Left renal pelvis (tissue), 4 donors: ENCODE measurements at places on chromosomes 7 and 10. TPM values are rescaled to one million over a fixed set of nuclear protein-coding genes. Genes with fewer than 3 reads are reported as not detected.

GRCh38 chr7:158025686-158026600 lies 561.7 kb downstream of the PTPRN2 start:
- DNase-seq = no peak

Gene DDC
- polyA plus RNA-seq = 78.5 TPM

DNA sequence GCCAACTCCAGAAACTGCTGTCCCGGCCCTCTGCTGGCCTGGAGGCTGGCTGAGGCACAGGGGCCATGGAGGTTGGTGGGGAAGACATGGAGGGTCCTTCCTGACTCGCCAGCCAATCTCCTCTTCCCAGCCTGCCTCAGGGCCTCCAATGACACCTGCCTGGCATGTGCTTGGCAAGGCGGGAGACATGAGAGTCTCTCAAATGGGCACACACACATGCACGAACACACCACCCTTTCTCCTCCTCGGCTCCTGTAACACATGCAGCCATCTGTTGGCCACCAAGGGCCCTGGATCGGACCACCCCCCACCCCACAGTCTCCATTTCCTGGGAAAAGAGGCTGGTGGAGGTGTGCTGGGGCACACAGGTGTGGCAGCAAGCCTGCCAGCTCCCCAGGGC lies 56.4 kb downstream of the YKT6 start:
- DNase-seq = no peak

DNA sequence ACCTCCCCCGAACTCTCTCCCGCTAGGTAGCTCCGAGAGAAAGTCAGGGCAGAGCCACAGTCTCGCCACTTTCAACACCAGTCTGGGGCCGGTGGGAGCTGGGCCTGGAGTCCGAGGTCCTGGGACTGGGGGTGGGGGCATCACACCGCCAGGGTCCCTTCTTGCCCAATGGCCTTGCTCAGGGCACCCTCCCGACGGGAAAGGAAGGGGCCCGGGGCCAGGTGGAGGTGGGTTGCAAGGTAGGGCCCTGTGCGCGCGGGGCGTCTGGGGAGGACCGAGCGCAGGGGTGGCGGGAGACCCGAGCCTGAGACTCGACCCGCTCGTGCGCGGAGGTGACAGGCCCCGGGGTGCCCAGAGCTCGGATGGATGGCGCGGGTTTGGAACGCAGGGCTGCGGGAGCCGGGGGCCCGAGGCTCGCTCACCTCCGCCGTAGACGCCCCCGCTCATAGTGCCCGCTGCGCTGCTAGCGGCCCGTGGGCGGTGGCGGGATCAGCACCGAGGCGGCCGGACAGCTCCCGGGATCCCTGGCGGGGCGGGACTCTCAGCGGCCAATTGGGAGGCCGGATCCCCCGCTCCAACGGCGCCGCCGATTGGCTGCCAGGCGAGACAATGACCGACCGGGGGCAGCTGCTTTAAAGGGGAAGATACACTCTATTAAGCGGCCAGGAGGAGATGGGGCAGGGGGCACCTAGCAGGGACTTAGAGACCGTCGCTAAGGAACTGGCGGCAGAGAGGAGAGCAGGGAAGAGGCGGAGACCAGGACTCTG lies at the start of gene ACTL6B:
ACTL6B (minus strand) TSS at position 541 of the 767 bp plus-strand sequence; CDS start at position 447, 94 bp downstream.
- no peak for DNase-seq

- DNase-seq = no peak
Observed at GRCh38 chr10:66828957-66829356, 96.9 kb upstream of the LRRTM3 start.

Gene ATRNL1
- polyA plus RNA-seq = 20.9 TPM

GRCh38 chr7:51456-52068 lies 140.8 kb upstream of the FAM20C start:
- no peak for DNase-seq

Gene VSTM2A
- 1.9 TPM for polyA plus RNA-seq

Gene CPA4
- 0.37 TPM for polyA plus RNA-seq

- DNase-seq = no peak
Observed at GRCh38 chr7:96663457-96663856, 46.2 kb downstream of the SEM1 start.

Gene ACSL5
- 3.8 TPM for polyA plus RNA-seq

GRCh38 chr10:66678521-66678920 lies 247.3 kb upstream of the LRRTM3 start:
- DNase-seq = no peak

- DNase-seq = no peak
Observed at GRCh38 chr7:32062150-32062549, 8.1 kb downstream of the PDE1C start.

- DNase-seq = no peak
Observed at GRCh38 chr7:143458263-143458662, 15.0 kb downstream of the TAS2R60 start.

GRCh38 chr7:45564886-45565455 lies 9.2 kb upstream of the ADCY1 start:
- no peak for DNase-seq

Gene CAMK2B
- polyA plus RNA-seq = 2.6 TPM

Gene FXYD4
- polyA plus RNA-seq = 0.50 TPM

Gene TMEM140
- 22.2 TPM for polyA plus RNA-seq

- no peak for DNase-seq
Observed at GRCh38 chr10:47311193-47311931, 10.9 kb upstream of the GDF2 start.

Gene HABP2
- polyA plus RNA-seq = 0.80 TPM

Gene ANKRD61
- 1.5 TPM for polyA plus RNA-seq

DNA sequence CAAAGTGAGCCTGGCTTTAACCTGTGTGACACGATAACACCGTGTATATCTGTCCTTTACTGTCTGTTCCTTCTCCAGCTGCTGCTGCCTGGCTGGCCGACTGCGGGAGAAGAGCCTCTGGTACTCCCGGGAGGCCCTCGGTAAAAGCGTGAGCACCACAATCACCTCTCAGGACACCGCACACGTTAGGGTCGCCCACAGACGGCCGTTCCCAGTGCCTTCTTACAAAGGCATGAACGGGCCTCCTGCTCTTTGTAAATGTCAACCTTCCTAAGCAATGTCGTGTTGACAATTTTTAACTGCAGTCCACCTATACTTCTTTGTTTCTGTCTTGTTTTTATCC lies 177.6 kb downstream of the DIP2C start:
- DNase-seq = no peak

DNA sequence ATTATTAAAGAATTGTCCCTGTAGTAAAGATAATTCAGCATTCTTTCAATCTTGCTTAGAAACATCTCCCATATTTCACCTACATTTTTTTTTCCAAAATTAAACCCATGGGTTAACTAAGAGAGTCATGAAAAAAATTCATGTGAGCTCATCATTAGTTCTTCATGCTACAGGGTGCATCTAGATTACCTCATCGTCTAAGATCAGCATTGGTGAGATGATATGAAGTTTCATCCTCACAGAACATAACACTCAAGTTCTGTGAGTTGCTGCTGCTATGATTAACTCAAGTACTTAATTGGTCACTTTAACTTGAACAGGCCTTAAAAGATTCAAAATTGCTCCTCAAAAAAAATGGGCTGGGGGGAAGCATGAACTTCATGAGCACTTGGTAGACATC lies 50.0 kb downstream of the RAB11FIP2 start:
- DNase-seq = no peak

DNA sequence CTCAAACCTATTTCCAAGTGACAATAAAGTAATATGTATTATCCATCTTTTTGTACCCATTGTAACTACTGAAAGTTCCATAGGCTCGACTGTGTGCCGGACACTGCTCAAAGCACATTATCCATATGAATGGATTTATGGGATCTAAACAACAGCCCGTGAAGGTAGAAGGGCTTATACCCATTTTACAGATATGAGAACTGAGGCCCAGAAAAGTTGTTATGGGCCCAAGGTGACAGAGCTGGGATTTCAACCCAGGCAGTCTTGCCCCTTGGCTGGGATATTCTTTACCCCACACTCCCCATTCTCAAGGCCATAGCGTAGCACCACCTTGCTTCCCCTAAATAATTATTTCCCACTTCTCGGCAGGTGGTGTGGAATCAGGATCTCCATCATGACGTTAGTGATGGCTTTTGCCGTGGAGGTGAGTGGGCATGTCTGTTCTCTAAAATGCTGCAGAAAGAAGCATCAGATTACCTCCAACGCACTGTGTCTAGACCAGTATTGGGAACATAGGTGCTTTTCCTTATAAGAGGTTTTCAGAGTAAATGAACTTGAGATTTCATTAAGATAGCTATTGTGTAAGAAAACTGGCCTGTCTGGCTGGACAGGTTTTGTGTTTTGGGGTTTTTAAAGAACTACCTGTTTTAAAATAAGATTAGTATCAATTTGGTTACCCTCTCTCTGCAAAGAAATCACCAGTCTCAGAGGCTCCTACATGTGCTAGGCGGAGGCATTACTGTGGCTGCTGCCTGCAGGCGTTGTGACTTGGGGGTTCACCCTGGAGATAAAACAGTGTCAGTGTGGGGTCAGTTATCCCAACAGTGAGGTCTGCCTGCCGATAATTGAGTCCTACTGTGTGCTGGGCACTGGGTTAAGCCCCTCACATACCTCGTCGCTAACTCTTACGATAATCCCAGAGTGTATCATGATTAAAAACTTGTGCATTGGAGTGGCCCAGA lies 85.1 kb upstream of the SDK1 start:
- DNase-seq = peak; percentile 43

DNA sequence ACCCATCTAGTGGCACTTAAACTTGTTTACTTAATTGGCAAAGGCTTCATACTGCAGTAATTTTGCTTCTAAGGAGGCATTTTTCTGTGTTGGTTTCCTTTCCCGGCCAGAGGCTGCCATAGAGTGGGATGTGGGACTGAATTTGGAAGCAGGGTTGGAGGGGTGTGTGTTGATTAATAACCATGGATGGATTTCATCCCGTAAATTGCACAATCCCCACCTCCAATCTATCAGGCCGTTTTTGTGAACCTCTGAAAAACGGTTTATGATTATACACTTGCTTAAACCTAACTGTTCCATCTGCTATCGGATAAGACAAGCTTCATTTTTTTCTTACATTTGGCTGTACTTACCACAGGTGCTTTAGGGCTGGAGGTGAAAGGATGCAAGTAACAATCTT lies 1.3 kb downstream of the TMEM60 start:
- DNase-seq = no peak

DNA sequence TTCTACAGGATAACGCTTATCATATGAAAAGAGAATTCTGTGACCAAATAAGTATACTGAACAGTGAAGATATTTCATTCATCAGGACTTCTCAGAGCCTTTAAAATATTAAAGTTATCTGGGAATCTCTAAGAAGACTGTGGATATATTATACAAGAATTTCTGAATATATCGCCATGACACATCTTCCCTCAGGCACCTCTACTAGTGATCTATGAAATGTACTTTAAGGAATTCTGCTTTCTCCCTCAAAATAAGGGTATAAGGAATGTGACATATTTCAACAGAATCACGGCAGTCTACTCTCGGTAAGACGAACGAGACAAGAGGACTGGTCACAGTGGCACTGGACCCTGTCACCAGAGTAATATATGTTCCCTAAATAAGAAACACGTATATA lies 504.2 kb upstream of the PHF14 start:
- no peak for DNase-seq

DNA sequence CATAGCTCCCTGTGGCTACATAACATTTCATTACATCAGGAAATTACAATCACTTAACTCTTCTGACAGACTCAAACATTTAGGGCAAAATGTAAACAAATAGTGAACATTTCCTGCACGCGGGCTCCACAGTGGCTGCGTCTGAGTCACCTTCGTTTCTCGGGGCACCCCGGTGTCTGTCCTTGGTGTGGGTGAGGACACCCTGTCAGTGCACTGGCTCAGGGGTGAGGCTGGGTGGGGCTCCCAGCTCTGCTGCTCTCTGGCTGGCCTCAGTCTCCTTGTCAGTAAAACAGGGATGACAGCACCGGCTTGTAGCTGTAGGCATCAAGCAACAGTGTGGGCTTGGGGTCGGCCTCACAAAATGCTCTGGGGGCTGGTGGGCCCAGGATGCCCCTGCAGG lies 237.1 kb upstream of the SHH start:
- no peak for DNase-seq

Gene PVRIG
- polyA plus RNA-seq = 5.1 TPM

Gene MBL2
- polyA plus RNA-seq = not detected

DNA sequence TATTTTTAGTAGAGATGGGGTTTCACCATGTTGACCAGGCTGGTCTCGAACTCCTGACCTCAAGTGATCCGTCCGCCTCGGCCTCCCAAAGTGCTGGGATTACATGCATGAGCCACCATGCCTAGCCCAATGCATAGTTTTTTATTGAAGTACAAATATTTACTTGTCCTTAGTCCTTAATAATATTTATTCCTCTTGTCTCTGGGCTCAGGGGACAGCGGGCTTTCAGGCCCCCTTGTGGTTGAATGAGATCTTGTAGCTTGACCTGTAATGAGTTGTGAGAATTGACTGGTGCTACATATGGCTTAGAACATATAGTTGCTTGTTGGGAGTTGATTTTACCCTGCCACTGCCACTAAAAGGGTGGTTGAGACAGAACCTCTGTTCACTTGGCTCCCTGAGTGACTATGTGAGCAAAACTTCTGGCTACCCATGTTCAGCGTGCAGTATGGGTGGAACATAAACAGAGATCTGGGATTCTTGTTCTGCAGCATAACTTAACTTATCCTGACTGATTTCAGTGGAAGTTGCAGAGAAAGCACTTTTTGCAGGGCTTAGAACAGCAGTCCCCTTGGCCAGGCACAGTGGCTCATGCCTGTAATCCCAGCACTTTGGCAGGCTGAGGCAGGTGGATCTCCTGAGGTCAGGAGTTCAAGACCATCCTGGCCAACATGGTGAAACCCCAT lies 14.9 kb downstream of the CCL26 start:
- no peak for DNase-seq

DNA sequence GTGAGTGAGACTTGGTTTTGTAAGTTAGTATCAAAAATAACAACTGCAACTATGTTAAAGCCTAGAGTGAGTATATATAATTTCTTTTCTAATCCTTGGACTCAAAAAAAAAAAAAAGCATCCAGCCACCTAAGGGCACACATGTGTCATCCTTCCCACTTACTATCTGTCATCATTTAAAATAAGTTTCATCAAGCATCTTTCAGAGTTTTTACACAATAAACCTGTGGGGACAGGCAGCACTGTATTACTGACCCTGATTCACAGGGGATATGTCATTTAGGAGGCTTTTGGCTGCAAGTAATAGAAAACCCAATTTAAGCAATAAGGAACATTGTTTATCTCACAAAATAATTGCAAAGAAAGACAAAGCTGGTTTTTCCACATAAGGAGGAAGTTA lies 32.3 kb upstream of the OSBPL3 start:
- DNase-seq = no peak
